ENCODE measurements at places on chromosomes 6 and 20.

- no peaks in the 10 kb centered on the region for H3K4me1 ChIP-seq
- no peaks in the 10 kb centered on the region for H3K27me3 ChIP-seq
- no peak for DNase-seq
- H3K27ac ChIP-seq, result no peak overlapping the region
- H3K4me3 ChIP-seq, result no peak overlapping the region
- no peaks in the 10 kb centered on the region for H3K36me3 ChIP-seq
Measured at GRCh38 chr6:140445474-140446004, 1071.1 kb upstream of the CITED2 start.

DNA sequence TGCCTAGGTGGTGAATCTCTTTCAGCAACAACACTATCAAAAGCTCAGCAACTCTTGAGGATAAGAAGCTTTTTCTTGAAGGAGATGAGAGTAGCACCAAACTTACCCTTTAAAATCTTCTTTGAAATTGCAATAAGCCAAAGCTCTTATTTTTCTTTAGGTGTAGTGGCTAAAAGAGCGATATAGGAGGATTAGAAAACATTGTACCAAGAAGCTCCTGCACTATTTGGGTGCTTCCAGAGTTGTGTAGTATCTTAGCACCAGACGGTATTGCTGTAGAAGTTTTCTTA is 1.2 kb downstream of the FUT9 start:
- H3K4me3 ChIP-seq, result no peak overlapping the region
- no peak overlapping the region for H3K27ac ChIP-seq
- H3K27me3 ChIP-seq, result peaks cover 23% of the 10 kb centered on the region
- DNase-seq, result no peak
- no peaks in the 10 kb centered on the region for H3K4me1 ChIP-seq

DNA sequence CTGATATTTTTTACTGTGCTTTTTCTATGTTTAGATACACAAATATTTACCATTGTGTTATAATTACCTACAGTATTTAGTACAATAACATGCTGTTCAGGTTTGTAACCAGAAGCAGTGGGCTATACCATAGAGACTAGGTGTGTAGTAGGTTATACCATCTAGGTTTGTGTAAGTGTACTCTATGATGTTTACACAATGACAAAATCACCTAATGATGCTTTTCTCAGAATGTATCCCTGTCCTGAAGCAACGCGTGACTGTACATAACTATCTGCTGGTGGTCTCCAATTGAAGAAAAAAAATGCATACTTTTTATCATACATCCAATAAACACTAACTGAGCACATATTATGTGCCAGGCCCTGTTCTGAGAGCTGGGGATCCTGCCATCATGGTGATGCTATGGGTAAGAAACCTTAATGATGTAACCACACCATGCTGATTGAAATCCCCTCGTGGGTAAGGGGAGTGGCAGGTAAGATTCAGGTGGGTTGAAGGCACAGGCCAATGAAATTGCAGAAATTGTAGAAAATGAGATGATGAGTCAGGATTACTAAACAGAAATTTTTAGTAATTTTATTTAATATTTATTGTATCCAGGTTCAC is 76.8 kb downstream of the FYN start:
- peak; percentile 57 for DNase-seq
- no peak overlapping the region for H3K4me3 ChIP-seq
- H3K4me1 ChIP-seq, result peaks cover 85% of the 10 kb centered on the region
- H3K27me3 ChIP-seq, result no peaks in the 10 kb centered on the region
- H3K27ac ChIP-seq, result peak overlapping the region; percentile 95

DNA sequence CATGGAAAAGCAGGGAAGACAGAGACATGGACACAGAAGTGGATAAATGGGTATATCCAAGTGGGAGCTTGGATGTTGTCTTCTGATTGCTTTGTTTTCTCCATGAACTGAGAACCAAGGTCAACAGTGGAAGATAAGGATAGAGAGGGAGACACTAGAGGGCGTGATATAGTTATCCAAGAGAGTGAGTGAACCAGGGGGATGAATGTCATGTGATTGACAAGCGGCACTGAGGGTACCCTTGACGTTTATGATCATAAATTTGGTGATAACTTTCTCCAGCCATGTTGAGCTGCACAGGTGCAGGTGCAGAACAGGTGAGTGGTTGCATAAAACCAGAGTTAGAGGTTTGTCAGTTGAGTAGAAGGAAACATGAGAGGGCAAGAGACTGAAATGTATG is 20.7 kb downstream of the EBF4 start:
- no peaks in the 10 kb centered on the region for H3K4me1 ChIP-seq
- no peaks in the 10 kb centered on the region for H3K36me3 ChIP-seq
- H3K4me3 ChIP-seq, result no peak overlapping the region
- no peak overlapping the region for H3K27ac ChIP-seq

DNA sequence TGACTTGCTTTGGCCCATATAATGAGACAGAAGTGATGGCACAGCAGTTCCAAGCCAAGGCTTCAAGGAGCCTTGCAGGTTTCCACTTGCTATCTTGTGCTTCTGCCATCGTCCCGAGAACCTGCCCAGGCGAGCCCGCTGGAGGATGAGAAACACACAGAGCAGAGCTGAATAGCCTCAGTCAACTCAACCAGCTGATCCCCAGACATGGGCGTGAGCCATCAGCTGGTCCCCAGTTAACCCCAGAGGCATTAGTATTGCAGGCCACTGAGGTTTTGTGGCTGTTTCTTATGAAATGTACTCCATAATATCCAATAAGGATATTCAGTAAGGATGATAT is 81.7 kb upstream of the SHLD1 start:
- H3K36me3 ChIP-seq, result no peaks in the 10 kb centered on the region
- no peak for DNase-seq
- no peak overlapping the region for H3K4me3 ChIP-seq
- peaks cover 2% of the 10 kb centered on the region for H3K4me1 ChIP-seq

- no peak overlapping the region for H3K4me3 ChIP-seq
- no peaks in the 10 kb centered on the region for H3K4me1 ChIP-seq
- H3K27ac ChIP-seq, result no peak overlapping the region
- DNase-seq, result no peak
Measured at GRCh38 chr6:47079638-47080037, 37.5 kb upstream of the ADGRF1 start.

GRCh38 chr6:144653885-144654505 is 368.9 kb downstream of the UTRN start:
- H3K4me1 ChIP-seq, result peaks cover 45% of the 10 kb centered on the region

DNA sequence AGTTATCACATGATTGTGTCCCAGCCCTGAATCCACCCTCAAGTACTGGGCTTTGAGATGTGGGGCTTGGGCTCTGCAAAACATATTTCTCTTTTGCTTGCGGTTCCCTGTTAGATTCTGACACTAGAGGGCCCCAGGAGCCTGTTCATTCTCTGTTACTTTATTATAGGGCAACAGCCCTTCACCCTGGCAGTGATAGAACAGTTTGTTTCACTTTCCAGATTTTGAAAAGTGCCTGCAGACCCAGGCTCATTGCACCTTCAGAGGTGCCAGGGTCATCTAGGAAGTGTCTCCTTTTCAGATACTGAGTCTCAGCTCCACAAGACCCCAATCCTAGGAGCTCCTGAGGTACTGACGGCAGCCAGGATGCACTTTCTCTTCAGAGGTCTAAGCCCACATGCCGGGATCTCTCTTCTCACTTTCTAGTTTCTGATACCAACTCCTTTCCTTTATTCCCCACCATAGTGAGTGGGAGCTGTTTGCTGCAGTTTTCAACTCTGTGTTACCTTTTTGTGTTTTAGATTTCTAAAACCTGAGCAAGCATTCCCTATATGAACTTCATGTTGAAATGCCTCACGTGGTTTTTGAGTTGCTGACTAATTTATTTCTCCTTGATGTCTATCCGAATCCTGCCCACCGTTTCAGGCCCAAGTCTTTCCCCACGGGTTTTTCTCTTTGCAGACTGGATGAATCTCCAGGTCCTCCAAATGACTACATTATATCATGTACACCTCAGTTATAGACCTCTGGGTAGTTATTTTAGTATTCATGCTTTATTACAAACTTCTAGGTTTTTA is 10.9 kb downstream of the ABT1 start:
- H3K4me3 ChIP-seq, result peak overlapping the region; percentile 60
- peak overlapping the region; percentile 63 for H3K27ac ChIP-seq
- no peaks in the 10 kb centered on the region for H3K36me3 ChIP-seq
- H3K27me3 ChIP-seq, result peaks cover 5% of the 10 kb centered on the region

- H3K4me1 ChIP-seq, result no peaks in the 10 kb centered on the region
- DNase-seq, result no peak
- H3K36me3 ChIP-seq, result no peaks in the 10 kb centered on the region
- no peak overlapping the region for H3K4me3 ChIP-seq
Measured at GRCh38 chr20:15187612-15188011, 850.2 kb upstream of the FLRT3 start.

GRCh38 chr6:141199074-141199473 is 933.7 kb upstream of the GJE1 start:
- no peaks in the 10 kb centered on the region for H3K27me3 ChIP-seq
- no peak for DNase-seq
- no peak overlapping the region for H3K27ac ChIP-seq
- no peak overlapping the region for H3K4me3 ChIP-seq
- no peaks in the 10 kb centered on the region for H3K36me3 ChIP-seq
- no peaks in the 10 kb centered on the region for H3K4me1 ChIP-seq

DNA sequence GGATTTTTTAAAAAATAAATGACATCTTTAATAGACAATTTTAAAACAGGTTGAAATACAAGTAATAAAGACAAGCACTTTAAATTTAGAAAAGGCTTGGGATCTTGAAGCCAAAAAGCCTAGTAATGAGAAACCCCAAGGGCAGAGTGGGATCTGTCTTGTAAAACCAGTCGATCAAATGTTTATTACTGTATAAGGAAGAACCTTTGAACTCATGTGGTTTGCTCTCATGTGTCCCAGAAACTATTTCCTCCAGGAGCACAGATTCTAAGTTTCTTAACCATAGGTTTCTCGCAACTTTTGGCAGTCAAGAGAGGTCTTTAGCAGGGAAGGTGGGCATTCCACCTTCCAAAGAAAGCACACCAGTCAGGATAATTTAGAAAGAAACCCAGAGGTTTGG is 541.7 kb upstream of the BTBD3 start:
- no peak overlapping the region for H3K27ac ChIP-seq
- DNase-seq, result no peak
- H3K36me3 ChIP-seq, result no peaks in the 10 kb centered on the region
- H3K27me3 ChIP-seq, result no peaks in the 10 kb centered on the region
- H3K4me1 ChIP-seq, result no peaks in the 10 kb centered on the region

DNA sequence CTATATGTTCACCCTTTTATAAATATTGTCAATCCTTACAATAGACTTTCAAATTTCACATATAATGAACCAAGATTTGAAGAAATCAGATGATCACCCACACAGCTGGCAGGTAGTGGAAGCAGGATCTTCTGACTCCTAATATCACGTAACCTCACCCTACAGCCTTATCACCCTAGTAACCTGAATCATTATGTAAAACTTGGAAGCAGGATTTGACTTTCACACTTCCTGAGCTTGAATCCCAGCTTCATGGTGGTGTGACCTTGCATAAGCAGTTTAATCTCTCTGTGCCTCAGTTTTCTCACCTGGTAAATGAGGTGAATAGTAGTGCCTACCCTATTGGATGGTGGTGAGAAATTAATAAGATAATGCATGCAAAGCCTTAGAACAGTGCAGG is 16.4 kb downstream of the SPTLC3 start:
- no peak for DNase-seq
- H3K36me3 ChIP-seq, result no peaks in the 10 kb centered on the region

- no peak for DNase-seq
- H3K36me3 ChIP-seq, result no peaks in the 10 kb centered on the region
- no peak overlapping the region for H3K4me3 ChIP-seq
- peak overlapping the region; percentile 78 for H3K27ac ChIP-seq
- H3K4me1 ChIP-seq, result peaks cover 68% of the 10 kb centered on the region
- H3K27me3 ChIP-seq, result peaks cover 2% of the 10 kb centered on the region
Measured at GRCh38 chr6:157768304-157768703, 54.7 kb upstream of the SNX9 start.

GRCh38 chr6:166670894-166671293 is 43.8 kb upstream of the RPS6KA2 start:
- no peak overlapping the region for H3K4me3 ChIP-seq
- no peak overlapping the region for H3K27ac ChIP-seq
- peaks cover 25% of the 10 kb centered on the region for H3K27me3 ChIP-seq
- no peaks in the 10 kb centered on the region for H3K4me1 ChIP-seq
- no peaks in the 10 kb centered on the region for H3K36me3 ChIP-seq
- DNase-seq, result no peak

DNA sequence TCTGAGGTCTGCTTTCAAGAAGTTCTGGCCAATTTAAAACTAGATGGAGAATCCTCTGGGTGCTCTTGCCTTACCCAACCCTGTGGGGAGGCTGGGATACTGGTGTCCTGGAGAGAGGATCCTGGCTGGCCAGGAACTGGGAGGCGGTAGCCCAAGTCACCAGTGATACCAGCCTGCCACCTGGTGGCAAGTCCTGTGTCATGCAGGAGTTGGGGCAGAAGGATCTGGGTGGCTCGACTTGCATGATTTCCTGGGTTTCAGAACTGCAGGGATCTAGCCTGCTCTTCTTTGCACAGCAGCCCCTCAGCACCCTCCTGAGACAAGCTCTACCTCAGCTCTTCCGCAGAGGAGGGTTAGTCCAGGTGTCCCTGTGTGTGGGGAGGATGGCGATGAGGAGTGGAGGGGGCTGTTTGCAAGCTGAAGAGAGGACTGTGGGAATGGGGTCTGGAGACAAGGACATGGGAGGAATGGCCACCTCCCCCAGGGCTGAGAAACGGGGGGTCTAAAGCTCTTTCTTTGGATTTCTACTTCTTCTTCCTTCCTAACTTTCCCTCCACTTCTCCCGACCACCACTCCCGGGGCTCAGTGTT is 4.2 kb downstream of the KCNK17 start:
- H3K36me3 ChIP-seq, result no peaks in the 10 kb centered on the region
- peak; percentile 68 for DNase-seq
- peaks cover 2% of the 10 kb centered on the region for H3K4me1 ChIP-seq
- peaks cover 27% of the 10 kb centered on the region for H3K27me3 ChIP-seq

- no peak for DNase-seq
- no peak overlapping the region for H3K27ac ChIP-seq
- no peaks in the 10 kb centered on the region for H3K36me3 ChIP-seq
- no peaks in the 10 kb centered on the region for H3K4me1 ChIP-seq
- peaks cover 1% of the 10 kb centered on the region for H3K27me3 ChIP-seq
Measured at GRCh38 chr6:81901551-81901966, 149.1 kb upstream of the TENT5A start.

- no peak overlapping the region for H3K4me3 ChIP-seq
- no peaks in the 10 kb centered on the region for H3K4me1 ChIP-seq
- no peak overlapping the region for H3K27ac ChIP-seq
- no peaks in the 10 kb centered on the region for H3K27me3 ChIP-seq
- no peak for DNase-seq
- H3K36me3 ChIP-seq, result no peaks in the 10 kb centered on the region
Measured at GRCh38 chr6:141809901-141810300, 322.8 kb upstream of the GJE1 start.
